ENCODE measurements at places on chromosomes 12 and 14.

DNA sequence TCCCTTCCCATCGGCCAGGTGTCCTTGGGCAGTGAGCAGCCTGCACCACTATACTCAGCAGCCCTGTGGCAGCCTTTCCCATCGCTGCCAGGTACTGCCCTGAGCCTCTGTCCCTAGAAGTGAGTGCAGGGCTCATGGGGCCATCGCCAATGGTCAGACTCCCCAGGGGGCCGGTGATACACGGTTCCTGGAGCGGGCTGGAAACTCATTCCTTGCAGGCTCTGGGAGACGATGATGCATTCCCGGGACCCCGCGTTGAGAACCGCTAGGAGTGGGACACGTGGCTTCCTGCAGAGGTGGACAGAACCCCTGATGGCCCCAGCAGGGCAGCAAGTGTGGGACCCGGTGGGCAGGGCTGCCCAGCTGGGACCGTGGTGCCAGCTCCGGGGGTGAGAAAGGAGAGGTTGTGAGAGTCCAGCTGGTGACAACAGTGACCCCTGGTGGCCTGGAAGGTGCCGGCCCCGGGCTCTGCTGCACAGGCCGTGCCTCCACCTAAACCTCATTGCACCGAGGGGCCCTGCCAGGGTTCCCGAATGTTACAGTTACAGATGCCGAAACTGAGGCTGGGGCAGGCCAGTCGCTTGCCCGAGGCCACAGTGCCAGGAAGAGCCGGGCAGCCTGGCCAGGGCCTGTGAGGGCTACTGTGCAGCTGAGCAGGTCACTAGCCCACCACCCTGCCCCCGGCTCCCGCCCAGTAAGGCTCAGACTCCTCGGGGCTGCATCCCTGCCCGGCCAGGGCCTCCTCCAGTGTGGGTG is 33.8 kb downstream of the FBRSL1 start:
- DNase-seq: peak; percentile 71

- no peak for DNase-seq
Measured at GRCh38 chr12:67474934-67475620, 173.5 kb upstream of the DYRK2 start.

DNA sequence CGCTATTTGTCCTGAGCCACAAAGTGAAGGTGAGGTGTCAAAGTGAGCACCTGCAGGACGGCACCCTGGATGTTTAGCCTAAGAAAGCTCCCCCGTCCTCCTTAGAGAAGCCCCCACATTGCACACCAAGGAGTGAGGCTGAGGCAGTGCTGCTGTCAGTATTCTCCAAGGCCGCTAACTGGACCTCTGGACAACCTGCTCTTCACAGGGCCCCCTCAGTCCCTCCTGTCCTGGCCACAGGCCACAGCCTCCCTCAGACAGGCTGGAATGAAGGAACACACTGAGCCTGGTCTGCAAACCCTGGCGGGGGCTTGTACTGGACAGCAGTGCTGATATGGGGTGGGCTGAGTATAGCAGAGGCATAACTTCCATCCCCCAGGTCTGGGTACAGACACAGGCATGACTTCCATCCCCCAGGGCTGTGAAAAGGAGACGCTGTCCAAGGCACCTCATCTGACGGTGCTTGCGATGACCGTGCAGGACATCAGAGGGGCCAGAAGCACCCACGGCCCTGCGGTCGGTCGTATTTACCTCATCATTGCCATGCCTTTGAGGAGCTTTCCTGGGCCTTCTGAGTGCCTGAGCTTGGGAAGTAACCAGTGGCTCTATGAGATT is 82.4 kb upstream of the DIO3 start:
- no peak for DNase-seq

DNA sequence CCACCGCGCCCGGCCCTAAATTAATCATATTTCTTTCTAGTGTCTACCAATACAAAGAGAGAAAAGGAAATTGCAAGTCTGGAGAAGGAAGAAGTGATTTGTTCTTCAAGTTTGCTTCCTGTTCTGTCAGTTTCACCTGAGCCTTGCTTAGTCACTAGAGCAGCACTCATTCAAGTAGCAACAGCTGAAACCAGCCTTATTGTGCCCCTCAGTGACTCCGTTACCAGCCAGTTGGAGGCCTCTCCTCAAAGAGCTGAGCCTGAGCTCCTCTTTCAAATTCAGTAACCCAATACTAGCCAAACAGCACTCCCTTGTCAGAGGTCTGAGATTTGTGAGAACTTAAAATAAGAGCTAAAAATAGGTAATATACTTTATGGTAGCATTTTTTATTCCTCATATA is 17.4 kb downstream of the PAWR start:
- peak; percentile 21 for DNase-seq

- no peak for DNase-seq
Measured at GRCh38 chr14:24401810-24402702, 3.3 kb downstream of the NYNRIN start.

DNA sequence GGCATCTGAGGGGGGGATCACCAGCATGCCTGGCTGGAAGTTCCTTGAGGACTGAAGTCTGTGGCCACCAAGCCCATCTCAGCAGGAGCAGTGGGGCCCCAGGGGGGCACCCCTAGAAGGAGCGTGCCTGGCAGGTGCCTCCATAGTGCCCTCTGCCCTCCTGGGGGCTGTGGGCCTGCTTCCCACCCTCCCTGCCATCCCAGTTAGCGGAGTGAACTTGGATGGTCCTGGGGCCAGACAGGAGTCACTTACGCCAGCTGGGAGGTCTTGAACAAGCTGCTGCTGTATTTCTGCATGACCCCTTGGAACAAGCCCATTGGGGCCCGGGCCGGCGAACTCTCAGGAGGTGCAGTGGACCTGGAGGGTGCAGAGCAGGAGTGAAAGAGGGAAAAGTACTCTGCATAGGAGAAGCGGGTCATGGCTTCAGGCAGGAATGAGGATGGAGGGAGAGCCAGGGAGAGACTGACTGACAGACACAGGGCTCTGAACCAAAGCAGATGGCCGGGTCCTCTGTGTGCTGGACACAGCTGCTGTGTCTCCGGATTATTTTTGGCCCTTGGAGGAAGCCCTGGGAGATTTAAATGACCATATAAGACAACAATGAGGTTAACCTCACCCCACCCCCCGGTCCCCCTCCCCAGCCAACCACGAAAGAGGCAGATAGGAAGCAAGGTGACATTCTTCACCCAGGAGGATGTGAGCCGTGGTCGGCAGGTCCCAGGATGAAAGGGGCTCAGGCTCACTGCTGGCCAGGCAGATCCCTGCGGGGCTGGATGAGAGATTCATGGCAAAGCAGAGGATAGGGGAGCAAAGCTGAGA is 19.6 kb downstream of the ASB2 start:
- DNase-seq: peak; percentile 47

DNA sequence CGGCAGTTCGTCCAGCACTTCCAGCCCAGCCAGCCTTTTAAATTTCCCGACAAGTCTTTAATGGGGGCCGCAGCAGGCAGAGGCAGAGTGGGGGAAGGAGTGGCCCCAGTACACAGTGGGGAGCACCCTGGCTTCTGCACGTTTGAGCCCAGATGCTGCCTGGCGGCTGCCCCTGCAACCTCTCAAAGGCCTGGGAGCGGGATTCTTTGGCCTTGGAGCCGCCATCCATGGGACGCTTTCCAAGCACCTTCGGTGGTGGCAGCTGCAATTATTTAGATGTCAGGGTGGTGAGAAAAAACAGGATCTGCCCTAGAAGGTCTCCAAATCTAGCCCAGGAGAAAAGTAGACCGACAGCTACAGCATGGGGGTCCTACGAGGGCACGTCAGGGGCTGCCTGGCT is 46.0 kb downstream of the FAM222A start:
- DNase-seq: no peak

- no peak for DNase-seq
Measured at GRCh38 chr12:52370926-52371608, 3.8 kb upstream of the KRT85 start.

GRCh38 chr12:50057000-50057841 is at the start of gene ASIC1:
TSS of gene ASIC1 (plus strand) at chr12:50057596. CDS start at chr12:50058767, 1,171 bp downstream.
- peak; percentile 26 for DNase-seq

DNA sequence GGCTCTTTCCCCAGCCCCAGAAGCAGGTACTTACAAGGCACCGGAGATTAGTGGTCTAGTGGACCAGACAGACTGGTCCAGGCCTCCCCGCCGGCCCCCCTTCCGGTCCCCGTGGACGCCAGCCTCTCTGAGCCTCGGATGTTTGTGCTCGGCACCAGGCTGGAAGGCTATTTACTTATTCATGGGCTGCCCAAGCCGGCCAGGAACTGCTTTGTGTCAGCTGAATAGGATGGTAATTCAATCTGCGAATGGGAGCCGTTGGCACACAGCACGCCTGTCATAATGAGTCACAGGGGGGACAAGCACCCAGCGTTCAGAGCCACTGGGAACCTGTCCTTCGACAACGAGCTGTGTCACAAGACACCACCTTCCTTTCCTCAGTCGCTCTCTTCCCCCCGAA is 82.3 kb downstream of the RIMBP2 start:
- no peak for DNase-seq

- DNase-seq: no peak
Measured at GRCh38 chr12:127025545-127025944, 1241.4 kb upstream of the TMEM132C start.
